ENCODE measurements at places on chromosomes 3 and 15.

DNA sequence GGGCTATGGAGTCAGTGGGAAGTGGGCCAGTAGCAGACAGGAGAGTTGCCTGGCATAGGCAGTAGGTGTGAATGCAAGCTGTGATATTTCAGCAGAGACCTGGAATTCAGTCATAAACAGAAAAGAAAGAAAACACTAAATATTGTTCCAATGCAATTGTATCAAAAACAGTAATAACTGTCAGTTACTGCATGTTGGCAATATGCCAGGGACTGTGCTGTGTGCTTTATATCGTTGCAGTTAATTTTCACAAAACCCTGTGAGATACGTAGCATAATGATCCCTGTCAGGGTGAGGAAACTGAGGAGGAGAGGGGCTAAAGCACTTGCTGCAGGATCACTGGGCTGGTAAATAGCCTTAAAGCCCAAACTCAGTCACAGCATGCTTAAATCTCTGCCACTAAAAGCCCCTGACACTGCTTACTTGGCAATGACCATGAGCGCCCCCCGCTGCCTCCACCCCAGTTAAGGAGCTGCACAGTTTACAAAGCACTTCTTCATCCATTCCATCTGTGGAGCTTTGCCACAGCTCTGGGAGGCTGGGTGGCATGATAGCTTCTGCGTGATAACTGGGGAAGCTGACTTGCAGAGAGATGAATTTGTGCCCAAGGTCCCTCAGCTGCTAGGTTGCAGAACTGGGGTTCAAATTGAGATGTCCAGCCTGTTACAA, 3.9 kb downstream of the SLC6A1 start:
- DNase-seq = no peak

GRCh38 chr3:157429708-157430107, 6.9 kb upstream of the PTX3 start:
- DNase-seq = no peak

DNA sequence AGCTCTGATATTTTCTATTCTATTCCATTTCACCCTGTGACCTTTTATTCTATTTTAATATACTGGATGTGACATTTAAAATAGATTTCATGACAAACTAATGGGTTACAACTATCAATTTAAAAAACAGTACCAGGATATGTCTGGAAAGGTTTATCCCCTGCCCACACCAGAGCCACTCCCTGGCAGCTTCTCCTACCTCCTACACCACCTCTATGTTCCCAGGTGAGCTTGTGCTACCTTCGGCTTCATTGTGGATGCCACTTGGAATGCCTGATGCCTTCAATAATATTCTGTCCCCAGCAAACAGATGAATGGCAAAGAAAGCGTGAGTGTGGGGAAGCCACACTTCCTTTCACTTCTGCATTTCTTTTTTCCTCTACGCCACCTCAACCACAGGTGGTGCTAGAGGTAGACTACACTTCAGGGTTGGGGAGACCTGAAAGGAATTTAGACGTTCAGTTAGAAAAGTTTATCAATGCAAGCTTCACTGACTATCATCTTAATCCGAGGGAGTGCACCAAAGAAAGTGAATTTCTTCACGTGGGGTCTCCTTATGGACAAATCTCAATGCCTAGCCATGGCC, 213.0 kb downstream of the SSR3 start:
- DNase-seq = no peak

- peak; percentile 25 for DNase-seq
Observed at GRCh38 chr3:71584394-71585011, 975 bp upstream of the FOXP1 start.

- no peak for DNase-seq
Observed at GRCh38 chr15:36263666-36264065, 315.8 kb upstream of the CDIN1 start.

GRCh38 chr15:62135532-62136134, 29.5 kb downstream of the C2CD4B start:
- no peak for DNase-seq

DNA sequence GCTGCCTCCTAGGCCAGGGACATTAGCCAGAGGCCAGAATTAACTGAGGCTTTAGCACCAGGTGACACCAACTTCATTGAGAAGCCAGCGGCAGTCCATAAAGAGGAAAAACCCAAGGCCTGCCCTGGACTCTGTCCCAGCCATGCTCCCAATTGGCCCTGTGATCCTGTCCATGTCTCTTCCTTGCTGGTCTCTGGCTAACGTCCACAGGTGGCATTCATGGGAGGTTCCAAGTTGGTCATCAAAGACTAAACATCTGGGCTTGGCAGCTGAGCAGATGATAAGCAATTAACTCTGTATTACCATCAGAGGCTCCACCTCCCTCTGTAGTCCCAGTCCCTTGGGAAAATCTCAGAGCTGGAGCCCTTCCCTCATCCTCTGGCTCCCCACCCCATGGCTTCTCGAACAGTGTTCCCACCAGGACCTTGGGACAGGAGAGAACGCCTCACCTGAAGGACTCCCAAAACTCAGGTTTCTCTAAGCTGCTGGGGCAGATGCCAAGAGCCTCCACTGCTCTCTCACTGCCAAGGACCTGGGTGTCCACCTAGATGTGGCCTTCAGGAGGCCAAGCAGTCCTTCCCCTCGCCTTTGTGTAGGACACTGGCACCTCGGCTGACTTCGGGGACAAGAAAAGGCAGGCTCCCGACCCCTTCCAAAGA, 40.4 kb downstream of the GOLGA6A start:
- DNase-seq = no peak

- no peak for DNase-seq
Observed at GRCh38 chr15:29364426-29365078, 94.9 kb upstream of the NSMCE3 start.

GRCh38 chr15:89199746-89200145, 21.6 kb downstream of the RLBP1 start:
- DNase-seq = no peak

Measured in stimulated activated CD8-positive, alpha-beta memory T cell treated with anti-CD3 and anti-CD28 coated beads, Interleukin-12 subunit alpha, Interleukin-12 subunit beta, amount 100 ng/mL, for 4 hours (primary cell).